H9 (cell line): ENCODE measurements at places on chromosomes 7 and 10.

DNA sequence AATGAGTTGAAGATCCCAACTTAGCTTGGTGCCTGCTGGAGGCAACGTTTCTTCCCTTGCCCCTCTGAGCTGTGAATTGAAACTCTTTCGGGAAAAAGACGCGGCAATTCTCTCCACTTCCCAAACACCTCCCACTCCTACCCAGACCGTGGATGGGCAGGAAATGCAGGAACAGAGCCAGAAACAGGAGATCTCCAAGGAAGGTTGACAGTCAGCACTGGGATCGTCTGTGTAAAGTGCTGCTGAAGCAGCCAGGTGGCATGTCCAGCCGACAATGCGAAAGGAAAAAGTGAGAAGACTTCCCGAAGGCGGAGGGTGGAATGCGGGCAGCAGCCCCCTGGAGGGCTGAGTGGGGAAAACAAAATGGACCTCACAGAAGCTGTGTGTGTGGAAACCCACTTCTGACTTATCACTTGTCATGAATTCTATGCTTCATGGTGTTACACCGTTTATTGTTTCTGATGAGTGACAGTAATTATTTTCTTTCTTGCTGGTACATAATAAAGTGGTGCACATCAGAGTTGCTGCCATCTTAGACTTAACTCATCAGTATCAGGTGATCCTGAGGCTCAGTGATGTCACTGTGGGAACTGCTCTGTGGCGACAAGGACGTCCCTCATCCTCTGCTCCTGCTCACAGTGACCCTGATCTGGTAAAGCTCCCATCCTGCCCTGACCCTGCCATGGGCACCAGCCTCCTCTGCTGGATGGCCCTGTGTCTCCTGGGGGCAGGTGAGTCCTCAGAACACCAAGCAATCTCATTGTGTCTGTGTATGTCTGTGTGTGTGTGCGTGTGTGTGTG is 220.5 kb upstream of the PRSS1 start:
- no peak for DNase-seq

- no peak for DNase-seq
Measured at GRCh38 chr10:133044401-133044811, 43.3 kb upstream of the ADGRA1 start.

- DNase-seq = no peak
Measured at GRCh38 chr10:90557385-90557784, 300.5 kb downstream of the HTR7 start.

DNA sequence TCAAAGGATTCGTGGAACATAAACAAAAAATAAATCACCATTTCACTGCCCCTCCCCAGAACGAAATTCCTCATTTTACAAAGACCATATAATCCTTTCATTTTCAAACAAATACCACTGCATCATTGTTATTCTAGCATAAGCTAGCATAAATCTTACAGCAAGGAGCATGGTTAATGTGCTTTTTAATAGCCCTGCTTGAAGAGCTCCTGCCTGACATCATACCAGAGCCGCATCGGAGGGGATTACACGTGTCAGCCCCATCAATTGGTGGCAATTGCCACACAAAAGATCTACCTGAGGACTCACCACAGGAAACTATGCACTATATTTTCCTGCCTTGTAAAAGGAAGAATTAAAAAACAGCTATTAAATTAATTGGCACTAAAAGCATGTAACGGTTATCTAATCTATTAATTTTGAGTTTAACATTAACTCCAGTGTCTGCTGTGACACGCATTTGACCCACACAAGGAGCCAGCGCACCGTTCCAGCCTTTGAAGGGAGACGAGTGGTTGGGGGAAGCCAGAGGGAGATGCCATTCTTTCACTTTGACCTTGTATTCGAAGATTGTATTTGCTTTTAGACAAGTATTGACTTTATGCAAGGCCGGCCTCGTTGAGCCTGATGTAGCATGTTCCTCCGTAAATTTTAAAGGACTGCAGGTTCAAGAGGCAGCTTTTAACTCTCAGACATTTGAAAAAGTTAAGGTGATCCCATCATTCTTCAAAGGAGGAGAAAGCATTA is 261.1 kb upstream of the RNF32 start:
- no peak for DNase-seq

DNA sequence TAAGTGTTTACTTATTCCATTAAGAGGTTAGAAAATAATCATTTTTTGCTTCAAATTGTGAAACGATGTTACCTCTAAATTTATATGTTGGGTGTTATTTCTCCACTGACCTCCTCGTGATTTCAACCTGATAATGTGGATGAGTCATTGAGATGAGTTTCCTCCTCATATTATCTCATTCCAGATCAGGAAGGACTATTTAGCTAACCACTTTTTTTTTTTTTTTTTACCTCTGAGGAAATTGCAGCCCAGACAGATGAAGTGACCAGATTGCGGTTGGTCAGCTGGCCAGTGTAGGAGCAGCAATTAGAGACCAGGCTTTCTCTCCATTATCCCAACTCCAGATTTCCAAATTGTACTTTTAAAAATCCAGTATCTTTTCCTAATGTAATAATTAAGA is 248.7 kb downstream of the FZD1 start:
- no peak for DNase-seq
